ENCODE measurements at places on chromosomes 7 and 10.

DNA sequence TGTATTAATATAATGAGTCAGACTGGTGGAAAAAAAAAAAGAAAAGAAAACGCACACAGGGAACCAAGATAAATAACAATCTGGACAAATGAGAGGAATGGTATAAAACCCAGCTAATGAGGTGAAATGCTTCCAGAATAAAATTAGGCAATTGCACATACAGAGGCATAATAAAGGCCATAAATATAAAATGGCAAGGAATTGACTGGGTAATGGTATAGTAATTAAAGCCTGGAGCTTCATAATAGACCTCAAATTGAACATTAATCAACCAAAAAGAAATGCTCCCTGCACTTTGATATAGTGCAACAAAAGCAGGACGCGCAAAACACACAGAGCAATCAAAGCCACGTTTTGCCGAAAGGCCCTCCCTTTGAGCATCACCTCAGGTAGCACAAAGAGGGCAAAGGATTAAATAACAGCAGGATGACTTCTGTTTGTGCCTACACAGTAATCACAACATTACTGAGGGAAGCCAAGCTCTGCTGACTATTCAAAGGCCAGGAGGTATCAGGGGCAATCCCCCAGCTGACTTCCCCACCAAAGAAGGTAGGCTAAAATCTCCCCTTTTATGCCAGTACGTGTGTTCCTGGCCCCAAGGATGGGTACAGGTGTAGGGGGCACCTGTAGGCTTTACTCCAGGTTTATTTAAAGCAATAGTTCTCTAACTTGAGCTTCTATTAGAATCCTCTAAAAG lies 343.7 kb downstream of the ELMO1 start:
- no peak for DNase-seq

GRCh38 chr7:111558991-111559390 lies 3.3 kb downstream of the IMMP2L start:
- DNase-seq = no peak

DNA sequence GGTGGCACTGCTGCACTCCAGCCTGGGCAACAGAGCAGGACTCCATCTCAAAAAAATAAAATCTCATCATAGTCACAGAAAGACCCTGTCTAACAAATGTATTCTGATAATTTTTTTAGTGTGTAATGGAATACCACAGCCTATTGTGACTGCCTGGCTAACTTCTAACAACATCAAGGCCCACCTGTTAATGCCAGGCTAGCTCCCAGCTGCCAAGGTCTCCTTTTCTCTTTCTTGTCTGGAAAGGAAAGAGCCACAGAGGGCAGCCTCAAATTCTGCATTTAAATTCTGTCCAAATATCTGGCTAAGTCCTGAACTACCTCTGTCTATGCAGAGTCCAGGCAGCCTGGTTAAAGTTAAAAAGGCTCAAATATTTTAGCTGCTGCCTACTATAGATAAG lies 700.9 kb downstream of the MAGI2 start:
- DNase-seq = no peak

- DNase-seq = no peak
These were observed 5.8 kb upstream of the FAM20C start for GRCh38 chr7:186516-187113.

GRCh38 chr7:64686493-64687184 lies 20.7 kb downstream of the ZNF107 start:
- DNase-seq = no peak

DNA sequence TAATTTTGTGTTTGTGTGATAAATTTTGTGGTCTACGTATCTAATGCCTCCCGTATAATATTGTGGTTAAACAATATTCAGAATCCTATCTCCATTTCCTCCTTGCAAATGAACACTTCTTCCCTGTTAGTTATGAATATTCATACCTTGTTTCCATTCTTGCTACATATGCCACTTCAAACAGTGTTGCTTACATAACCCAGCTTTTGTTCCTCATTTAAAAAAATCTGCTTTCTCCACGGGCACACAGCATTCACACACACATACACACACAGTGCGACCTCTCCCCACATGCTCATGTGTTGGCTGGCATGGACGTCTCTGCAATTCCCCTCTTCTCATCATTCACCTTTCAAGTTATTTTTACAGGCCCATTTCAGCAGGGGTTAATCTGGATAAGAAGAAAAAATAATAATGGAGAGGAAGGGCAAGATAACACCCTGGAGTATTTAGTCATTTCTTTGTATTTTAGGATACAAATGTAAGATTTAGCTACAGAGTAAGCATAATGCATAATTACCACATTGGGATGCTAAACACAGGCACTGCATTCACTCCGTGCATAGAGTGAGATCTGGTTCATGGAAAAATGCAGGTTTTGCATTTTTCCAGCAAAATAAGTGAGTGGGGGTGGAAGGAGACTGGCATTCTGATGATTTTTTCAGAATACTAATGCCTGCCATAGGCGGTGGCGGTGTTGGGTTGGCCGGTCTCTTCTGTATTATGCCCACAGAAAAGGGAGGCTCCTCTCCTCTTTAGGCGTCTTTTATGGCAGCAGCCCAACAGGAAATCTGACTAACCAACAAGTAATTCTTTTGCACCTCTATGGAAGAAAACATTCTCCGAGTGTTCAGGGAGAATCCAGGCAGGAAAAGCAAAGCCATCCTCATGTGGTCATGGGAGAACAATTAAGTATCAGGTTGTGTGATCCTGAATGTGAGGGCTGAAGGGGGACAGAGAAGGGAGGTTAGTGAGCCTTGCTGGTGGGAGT lies 31.7 kb upstream of the ELMO1 start:
- no peak for DNase-seq

DNA sequence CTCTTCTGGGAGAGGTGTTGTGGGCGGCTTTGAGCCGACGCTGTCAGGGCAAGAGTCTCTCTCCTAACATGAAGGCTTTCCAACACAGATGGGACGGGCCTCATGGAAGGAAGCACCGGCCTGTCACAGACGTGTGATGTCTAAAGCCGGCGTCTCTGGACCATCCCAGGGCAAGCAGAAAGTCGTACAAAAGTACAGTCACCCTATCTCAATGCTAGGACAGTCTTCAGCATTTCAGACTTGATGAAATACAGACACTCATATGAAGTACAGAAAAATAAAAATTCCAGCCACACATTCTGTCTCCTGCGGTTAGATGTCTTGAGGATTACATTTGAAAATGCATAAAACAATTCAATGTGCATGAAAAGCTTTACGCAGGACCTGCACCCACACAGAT lies 30.6 kb downstream of the CYP2W1 start:
- no peak for DNase-seq

GRCh38 chr7:104791080-104791479 lies 222.9 kb upstream of the KMT2E start:
- no peak for DNase-seq

DNA sequence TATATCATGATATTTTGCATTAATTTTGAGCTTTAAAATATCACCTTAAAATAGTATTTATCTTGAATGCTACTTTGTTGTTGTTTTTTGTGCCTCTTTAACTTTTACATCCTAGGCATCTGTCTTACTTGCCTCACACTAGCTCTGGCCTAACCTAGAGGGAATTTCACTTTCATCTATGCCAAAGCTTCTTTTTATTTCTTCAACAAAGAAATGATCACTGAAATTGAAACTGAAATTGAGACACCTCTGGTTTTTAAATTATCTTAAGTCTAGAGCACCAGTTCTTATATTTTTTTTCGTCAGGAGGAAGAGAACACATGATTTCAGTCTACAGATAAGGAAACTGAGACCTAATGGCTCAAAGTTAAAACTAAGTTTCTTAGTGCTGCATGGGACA lies 3.5 kb upstream of the SCIN start:
- DNase-seq = no peak

DNA sequence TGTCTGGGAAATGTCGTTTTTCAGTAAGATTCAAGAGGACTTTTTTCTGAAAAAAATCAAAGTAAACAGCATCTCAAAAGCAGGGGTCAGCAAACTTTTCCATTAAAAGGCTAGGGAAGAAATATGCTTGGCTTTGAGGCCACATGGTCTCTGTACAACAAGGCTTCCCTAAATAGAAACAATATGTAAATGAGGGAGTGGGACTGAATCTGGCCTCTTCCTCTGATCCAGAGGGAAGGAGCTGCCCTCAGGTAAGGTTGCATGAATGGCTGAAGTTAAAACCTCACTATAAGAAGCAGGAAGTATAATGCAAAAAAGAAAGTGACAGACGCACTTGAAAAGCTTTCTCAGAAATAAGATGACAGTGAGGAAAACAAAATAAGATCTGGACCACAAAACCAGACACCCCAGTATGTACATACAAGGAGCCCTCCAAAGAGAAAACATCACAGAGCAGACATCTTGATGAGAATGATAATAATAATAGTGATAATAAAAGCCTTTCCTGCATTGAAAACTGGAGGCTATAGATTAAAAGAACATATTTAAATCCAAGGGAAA lies 115.2 kb downstream of the PLXNA4 start:
- DNase-seq = no peak

GRCh38 chr10:88417387-88418030 lies 165.6 kb downstream of the RNLS start:
- DNase-seq = no peak

DNA sequence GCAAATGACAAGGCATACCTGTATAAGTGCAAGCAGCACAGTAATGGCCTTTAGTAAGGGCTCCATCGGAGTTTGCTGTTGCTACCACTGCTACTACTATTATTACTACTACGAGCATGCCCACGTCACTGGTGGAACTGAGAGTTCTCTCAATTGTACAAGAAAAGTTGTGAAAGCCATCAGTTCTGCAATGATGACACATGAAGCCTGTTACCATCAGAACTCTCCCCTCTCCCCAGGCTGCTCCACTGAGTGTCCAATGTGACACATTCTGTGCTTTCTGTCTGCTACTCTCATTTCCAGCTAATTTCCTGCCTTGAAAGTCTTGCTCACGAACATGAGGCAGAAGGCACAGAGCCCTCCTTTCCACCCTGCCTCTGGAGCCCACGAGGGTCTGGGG lies 263.2 kb upstream of the MGMT start:
- no peak for DNase-seq

- no peak for DNase-seq
These were observed 11.7 kb upstream of the TMEM106B start for GRCh38 chr7:12199363-12199762.

- DNase-seq = no peak
These were observed 5.6 kb downstream of the INTS1 start for GRCh38 chr7:1498370-1499305.

- no peak for DNase-seq
These were observed 9.4 kb downstream of the KIF20B start for GRCh38 chr10:89710753-89711152.

Data from CD4-positive, alpha-beta T cell treated with Interleukin-17A for 4 hours (primary cell).